ENCODE measurements at places on chromosomes 1 and 21.

GRCh38 chr1:217526636-217527035 is 104.3 kb downstream of the GPATCH2 start:
- DNase-seq = no peak

GRCh38 chr21:45361033-45361997 is 43.6 kb upstream of the COL18A1 start:
- no peak for DNase-seq

DNA sequence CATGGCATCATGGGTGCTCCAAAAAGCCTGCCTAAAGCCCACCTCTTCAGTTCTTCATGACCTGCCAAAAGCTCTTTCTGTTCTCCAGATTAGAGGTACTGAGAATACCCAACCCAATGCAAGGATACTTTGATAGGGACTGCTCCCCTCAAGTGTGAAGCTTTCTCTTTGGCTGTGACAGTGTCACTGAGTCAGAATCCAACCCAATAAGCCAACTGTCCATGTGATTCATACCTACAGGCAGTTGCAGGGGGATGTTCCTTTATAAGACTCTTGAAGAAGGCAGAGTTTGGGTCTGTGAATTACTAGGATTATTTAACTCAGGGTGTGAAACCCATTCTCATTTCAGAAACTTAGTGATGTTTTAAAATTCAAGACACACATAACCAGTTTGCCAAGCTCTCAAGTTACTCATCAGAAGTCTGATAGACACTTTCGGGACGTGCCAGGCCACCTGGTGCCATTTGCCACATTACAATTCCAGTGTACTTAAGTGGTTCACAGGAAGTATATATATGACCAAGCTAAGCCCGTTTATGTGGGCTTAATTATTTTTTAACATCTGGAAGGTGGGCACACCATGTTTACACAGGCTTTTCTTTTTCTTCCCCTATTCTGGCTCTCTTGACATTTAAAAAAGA is 265.8 kb downstream of the NFIA start:
- no peak for DNase-seq

GRCh38 chr1:221891708-221892107 is 149.8 kb upstream of the DUSP10 start:
- DNase-seq = no peak

DNA sequence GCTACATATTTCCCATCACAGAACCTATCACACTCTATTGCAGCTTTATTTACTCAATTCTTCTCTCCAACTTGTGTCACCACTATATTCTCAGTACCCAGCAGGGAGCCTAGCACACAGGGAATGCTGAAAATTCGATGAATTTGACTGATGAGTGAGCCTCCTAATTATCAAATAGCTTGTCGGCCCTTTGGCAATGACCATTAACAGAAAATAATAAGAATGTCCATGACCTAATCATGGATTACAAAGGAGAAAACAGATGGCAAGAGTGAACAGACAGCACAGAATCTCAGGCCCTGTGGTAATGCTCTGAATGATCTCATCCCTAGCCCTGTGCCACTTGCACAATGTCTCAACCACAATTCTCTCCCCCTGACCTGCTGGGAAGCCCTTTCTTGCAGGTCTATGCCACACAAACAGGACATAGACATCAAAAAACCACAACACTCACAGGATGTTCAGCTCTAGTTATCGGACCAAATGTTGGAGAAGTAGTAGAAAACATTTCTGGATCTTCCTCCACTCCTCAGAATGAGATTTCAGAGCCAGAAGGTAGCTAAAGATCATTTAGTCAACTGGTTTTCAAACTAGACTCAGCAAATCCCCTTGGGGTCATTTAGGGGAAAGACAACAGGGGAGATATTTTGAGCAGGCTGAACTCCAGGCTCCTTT is 68.4 kb downstream of the LUZP1 start:
- DNase-seq = peak; percentile 76

- no peak for DNase-seq
These were observed 321.0 kb upstream of the LRRC7 start for GRCh38 chr1:69246710-69247109.

- no peak for DNase-seq
These were observed 7.1 kb upstream of the ATP13A2 start for GRCh38 chr1:17018849-17019248.

- DNase-seq = no peak
These were observed 4.6 kb upstream of the FNDC10 start for GRCh38 chr1:1604374-1605033.

GRCh38 chr1:87556326-87556725 is 227.6 kb downstream of the LMO4 start:
- DNase-seq = no peak

DNA sequence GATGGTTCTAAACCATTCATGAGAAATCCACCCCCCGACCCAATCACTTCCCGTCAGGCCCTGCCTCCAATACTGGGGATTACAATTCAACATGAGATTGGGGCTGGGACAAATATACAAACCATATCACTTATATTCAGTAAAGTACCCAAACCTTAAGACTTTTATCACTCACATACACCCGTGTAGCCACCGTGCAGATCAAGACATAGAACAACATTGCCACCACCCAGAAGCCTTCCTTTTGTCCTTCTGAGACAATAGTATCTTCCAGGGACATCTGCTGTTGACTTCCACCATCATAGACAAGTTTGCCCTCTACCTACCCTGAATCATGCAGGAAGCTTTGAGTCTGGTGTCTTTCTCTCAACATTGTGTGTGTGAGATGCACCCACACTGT is 37.5 kb downstream of the CLIC6 start:
- no peak for DNase-seq

DNA sequence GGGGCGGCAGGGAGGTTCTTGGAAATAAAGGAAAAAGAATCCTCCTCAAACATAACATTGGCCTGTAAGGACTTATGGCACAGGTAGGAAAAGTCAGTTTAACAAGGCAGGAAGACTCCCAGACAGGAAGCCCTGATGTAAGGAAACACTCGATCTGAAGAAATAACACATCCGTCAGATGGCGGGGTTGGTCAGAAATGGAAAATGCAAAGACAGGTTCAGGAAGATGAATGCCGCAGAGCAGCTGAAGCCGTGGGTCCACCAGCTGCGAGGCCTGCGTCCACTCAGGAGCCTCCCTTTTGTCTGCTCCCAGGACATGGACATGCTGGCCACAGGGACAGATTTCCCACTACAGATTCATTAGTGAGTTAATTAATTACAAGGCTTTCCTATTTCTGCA is 3.8 kb downstream of the RSPH1 start:
- DNase-seq = no peak

DNA sequence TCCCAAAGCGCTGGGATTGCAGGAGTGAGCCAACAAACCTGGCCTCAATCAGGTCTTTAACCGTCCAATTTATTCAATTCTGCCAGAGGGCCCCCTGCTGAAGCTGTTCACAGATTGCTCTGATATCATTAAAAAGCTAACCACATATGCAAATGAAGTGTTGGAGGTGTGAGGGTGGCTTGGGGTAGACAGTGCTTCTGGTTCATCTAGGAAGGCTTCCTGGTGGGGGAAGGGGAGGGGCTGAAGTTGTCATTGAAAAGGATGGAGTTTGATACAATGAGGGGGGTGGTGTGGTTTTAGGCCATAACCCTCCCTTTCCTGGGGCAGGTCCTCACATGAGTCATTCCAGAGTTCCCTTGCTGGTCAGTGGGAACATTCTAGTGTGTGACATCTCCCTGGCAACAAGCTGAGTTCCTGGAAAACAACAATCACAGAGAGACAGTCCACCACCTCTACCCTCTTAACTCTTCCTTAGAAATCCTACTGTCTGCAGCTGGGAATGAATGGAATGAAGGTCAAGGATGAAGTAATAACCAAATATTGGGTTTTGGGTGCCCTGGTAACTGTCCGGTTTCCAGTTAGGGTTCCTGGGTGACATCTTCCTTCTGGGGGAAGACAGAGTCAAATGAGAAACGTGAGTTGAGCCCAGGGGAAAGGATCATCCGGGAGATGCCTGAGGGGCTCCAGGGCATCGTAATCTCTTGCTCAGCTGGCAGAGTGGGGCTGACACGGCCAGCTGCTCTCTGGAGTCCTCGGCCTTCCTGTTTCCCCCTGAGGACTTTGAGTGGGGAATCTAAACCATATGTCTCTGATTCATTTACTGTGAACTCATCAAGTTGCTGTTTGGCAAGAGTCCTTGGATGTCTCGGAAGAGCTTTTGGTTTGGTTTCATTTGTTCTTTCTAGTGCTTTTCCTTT is 32.2 kb downstream of the BATF3 start:
- no peak for DNase-seq

DNA sequence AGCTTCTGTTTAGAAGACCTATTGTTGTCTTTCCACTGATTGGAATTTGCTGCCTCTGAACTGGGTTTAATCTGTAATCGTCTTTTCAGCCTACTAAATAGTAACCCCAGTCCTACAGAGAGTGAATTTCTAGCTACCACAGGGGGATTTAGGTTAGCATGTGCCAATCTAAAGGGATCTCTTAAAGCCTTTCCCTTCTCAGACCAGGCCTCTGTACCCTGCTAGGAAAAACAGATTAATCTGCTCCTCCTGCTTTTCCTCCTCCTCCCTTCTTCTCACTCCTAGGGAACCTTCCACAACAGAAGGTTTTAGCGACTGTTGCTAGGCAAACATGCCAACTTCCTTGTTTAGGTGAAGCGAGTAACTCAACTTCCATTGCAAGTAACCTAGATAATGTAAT is 1.3 kb upstream of the RC3H1 start:
- DNase-seq = no peak

DNA sequence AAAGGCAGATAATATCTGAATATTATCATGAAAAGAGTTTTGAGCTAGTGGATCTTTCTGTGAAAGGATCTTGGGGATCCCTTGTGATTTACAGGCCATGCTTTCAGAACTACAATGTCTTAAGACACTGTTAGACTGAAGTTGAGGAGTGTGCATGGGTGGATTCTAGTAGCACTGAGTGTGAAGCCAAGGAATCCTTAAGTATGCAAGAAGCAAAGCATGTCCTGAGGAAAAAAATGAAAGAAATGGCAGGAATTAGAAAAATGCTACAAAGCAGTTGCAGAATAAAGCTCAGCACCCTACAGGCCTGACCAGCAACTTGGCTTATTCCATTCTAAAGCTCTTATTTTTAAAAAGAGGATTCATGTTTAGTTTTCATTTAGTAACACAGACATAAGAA is 11.9 kb downstream of the STX6 start:
- DNase-seq = no peak

DNA sequence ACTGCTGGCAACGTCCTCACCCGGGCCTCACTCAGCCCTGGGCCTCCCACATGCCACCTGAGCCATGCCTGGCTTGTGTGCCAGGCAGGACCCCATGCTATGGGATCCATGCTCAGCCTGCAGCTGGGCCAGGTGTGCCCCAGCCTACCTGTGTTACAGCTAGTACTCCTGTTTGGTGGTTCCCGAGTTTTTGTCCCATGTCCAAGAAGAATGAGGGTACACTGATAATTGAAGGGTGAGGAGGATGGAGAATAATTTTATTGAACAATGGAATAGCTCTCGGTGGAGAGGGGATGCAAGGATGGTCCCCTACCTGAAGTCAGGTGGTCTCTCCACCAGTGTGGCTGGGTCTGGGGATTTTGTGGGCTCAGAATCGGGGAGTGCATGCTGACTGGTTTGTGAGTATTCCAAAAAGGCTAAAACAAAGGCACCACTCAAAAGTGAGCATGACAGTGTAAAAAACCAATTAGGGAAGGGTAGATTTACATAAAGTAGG is 137.9 kb downstream of the TNFSF18 start:
- DNase-seq = no peak

DNA sequence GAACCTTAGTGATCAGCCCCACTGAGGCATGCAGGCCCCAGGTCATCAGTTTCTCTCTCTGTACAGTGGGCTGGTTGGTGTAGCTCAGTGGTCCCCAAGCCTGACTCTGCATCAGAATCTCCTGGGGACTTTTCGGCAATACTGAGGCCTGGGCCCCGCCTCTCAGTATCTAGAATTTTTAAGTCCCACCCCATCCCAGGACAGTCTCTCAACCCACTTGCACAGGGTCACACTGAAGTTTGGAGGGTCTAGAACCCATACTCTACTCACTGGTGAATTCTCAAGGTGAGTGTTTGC is 216.4 kb downstream of the MATN1 start:
- DNase-seq = no peak

- peak; percentile 67 for DNase-seq
These were observed 4.7 kb downstream of the IRF6 start for GRCh38 chr1:209800984-209801834.

DNA sequence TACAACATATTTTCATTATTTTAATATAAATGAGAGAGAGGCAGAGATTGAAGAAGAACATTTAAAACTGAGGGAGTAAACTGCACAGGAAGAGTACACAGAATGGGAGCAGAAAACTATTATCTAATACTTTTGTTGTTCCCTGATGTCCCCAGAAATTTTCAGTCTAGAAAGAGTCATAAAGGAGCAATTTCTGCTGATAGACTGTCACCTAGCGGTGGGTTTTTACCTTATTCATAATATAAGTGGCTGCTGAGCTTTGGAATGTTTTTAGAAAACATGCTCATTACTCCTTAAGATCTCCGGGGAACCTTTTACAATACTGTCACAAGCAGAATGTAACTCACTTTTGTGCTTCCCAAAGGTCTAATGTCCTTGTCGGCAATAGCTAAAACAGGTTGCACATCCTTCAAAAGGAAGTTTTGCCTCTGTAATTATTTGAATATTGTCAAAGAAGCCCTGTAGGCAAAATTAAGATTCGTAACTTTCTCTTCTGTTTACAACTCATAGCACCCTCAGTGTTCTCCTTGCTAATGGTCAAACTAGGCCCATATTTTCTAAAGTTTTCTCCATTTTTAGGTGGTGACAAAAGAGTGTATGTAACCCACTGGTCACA is 4.9 kb upstream of the NPL start:
- DNase-seq = no peak

DNA sequence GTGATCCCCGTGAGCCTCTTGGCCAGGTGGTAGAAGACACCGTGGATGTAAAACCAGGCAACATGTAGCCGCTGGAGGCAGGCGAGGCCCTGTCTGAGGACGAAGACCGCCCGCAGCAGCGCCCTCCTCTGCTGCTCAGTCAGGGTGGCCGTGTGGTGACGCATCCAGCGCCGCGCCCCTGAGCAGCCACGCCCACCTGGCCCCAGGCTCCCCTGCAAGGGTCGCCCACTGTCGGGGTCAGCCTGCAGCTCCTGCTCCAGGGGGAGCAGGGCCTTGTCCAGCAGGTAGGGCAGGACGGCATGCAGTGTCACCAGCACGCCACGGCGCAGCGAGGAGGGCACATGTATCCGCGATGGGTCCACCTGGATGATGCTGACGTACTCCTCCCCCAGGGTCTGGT is 3.9 kb downstream of the PEX10 start:
- DNase-seq = no peak

- DNase-seq = no peak
These were observed 177.7 kb upstream of the RAB4A start for GRCh38 chr1:229093238-229093540.

Data from sigmoid colon (tissue), 7 donors.